ENCODE measurements at places on chromosomes 2 and 18.

- DNase-seq, result peak; percentile 76
Measured at GRCh38 chr2:67840460-67841068, 222.2 kb downstream of the C1D start.

- no peak for DNase-seq
Measured at GRCh38 chr2:237471438-237472186, 15.4 kb upstream of the MLPH start.

DNA sequence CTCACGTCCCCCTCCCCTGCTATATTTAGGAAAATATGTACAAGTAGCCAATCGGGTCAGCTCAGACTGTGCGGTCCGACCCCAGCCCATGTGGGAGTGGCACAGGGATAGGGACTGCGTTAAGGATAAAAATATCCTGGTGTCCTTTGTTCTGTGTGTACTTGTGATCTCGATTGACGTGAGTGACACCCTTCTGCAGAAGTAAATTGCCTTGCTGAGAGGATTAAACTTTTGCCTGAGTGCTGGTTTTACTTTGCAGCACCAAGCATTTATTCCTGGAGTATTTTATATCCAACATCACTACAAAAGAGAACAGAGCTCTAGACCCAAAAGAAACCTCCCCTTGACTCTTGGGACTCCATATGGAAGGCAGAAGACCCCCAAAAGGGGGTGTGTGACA lies 28.0 kb upstream of the RALBP1 start:
- no peak for DNase-seq

- DNase-seq, result no peak
Measured at GRCh38 chr18:54647176-54647575, 56.1 kb downstream of the DYNAP start.

DNA sequence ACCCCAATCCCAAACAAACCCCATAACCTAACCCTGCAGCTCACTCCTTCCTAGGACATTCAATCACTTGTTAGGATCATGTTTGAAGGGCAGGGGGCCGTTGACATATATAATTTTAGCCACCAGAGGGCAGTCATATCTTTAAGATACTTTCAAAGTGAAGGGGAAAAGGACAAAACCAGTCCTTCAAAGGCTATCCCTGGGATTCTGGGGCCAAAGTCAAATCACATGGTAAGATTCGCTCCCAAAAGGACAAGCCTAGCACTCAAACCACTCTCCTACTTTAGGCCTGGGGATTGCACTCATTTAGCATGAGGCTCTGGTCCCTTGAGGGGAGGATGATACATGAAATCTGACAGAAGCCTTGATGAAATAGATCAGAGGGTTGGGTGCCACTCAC lies 44.6 kb downstream of the HAUS1 start:
- peak; percentile 29 for DNase-seq

DNA sequence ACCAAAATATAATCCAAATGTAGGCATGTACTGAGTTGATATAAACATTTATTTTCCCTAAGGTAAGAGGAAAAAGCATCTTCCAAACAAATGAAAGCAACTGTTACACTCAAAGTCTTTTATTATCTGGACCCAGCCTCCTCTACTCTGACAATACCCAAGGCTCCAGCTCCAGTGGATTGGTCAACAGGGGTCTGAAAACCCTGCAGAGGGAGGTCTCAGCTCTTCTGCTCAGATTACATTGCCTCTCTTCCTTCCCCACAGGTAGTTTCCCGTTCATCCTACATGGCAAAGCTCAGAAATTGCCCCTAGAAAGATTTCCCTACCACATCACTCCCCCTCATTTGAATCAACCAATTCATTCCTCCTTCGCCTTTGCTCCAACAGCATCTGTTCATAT lies 457.0 kb downstream of the METTL4 start:
- no peak for DNase-seq

DNA sequence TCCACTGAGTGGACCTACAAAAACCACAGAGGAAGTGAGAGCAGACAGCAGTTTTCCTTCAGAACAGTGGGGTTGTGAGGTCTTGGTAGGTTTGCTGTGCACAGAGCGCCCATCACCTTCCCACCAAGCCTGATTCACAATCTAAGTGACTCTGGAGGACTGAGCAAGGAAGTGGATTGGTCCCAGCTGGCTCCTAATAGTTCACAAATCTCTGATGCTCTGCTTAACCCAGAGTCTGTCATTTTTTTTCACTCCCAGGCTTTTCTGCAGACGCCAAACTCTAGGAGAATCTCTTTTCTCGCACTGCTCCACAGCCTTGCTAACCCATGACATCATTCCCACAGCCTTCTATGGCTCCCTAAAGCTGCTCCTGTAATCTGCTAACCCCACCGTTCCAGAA lies 280.4 kb downstream of the C1D start:
- no peak for DNase-seq

- no peak for DNase-seq
Measured at GRCh38 chr2:195047955-195048354, 609.1 kb upstream of the SLC39A10 start.

DNA sequence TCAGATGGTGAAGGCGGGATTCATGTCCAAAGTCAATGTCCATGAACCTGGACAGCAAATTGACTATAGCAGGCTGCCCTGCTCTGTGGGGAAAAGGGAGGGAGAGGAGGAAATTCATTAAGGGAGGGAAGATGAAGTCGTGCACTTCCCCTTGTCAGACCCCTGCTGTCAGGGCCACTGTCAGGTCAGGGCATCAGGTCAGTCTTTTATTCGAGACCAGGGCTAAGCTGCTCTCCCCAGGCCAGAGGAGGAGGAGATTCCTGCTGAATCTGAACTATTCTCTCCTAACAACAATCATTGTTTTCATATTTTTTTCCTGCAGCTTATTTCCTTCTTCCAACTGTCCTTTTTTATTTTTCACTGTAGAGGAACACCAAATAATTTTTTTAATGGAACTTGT lies 17.2 kb downstream of the CNDP1 start:
- DNase-seq, result no peak

GRCh38 chr2:118945881-118946280 lies 3.9 kb downstream of the MARCO start:
- no peak for DNase-seq

- DNase-seq, result no peak
Measured at GRCh38 chr2:51781691-51782090, 749.8 kb upstream of the NRXN1 start.

- no peak for DNase-seq
Measured at GRCh38 chr2:233089851-233090250, 29.7 kb downstream of the INPP5D start.

- DNase-seq, result peak; percentile 55
Measured at GRCh38 chr2:85064927-85065577, 68.1 kb upstream of the TCF7L1 start.

GRCh38 chr2:65081232-65081685 lies 25.0 kb downstream of the CEP68 start:
- DNase-seq, result no peak

GRCh38 chr2:238632181-238633060 lies 205.7 kb downstream of the ASB1 start:
- DNase-seq, result no peak

GRCh38 chr2:191995285-191995684 lies 148.4 kb upstream of the CAVIN2 start:
- DNase-seq, result no peak

GRCh38 chr18:73861771-73862170 lies 285.9 kb downstream of the FBXO15 start:
- no peak for DNase-seq

GRCh38 chr2:227415538-227416424 lies 28.0 kb upstream of the SCYGR1 start:
- DNase-seq, result peak; percentile 30

- DNase-seq, result no peak
Measured at GRCh38 chr2:112019569-112019982, 35.5 kb upstream of the TMEM87B start.

GRCh38 chr18:50973367-50974126 lies 5.7 kb downstream of the ELAC1 start:
- no peak for DNase-seq

DNA sequence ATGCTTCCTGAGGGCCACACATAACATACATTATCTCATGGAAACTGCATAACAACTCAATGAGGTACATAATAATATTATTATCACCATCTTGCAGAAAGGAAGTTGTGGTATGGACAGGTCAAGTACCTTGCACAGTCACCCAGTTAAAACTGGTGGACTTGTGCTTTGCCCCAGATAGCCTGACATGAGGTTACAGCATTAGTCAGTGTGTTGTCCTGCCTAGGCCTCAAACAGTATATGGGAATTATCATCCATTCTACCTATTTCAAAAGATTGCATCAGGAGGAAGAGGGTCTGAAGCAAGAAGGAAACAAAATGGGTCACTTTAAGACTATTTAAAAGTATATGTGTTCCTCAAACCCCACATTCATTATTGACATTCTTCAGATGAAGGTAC lies 5.4 kb upstream of the ANTXR1 start:
- DNase-seq, result no peak

DNA sequence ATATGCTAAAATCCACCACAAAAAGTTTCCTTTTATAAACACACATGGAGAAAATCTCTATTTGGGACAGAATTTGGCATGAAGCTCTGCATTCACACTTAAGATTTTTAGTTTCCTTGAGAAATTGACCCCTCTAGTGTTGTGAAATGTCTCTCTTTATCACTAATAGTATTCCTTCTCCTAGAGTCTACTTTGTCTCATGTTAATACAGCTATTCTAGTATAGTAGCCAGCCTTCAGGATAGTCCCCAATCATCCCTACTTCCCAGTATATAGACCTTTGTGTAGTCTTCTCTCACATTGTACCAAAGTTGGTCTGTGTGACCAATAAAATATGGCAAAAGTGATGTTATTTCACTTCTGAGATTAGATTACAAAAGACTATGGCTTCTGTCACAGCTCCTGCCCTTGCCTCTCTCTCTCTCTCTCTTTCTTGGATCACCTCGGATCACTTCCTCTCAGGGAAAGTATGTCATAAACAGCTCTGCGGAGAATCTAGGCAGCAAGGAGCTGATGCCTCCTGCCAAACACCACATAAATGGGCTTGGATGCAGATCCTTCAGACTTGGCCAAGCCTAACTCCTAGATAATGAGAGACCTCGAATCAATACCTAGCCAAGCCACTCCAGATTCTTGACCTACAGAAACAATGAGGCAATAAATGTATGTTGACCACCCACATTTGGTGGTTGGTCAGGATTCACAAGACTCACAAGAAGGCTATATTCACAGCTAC lies 59.7 kb upstream of the NABP1 start:
- peak; percentile 33 for DNase-seq

DNA sequence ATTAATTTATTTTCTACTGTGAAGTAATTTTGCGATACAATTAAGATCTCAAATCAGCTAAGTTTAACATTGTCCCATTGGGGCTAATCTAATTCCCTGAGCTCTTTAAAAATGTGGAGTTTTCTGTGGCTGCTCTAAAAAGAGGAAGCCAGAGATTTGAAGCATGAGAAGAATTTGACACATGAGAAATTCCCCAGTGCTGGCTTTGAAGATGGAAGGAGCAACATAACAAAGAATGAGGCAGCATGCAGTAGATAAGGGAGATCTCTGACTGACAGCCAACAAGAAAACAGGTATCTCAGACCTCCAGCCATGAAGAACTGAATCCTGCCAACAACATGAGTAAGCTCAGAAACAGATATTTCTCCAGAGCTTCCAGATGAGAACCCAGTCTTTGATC lies 308.4 kb downstream of the ZNF804A start:
- DNase-seq, result no peak

GRCh38 chr2:8255448-8255800 lies 426.4 kb upstream of the ID2 start:
- DNase-seq, result no peak

GRCh38 chr18:58604311-58604710 lies 24.6 kb downstream of the ALPK2 start:
- DNase-seq, result no peak

GRCh38 chr2:120936476-120937334 lies 201.0 kb downstream of the GLI2 start:
- no peak for DNase-seq

DNA sequence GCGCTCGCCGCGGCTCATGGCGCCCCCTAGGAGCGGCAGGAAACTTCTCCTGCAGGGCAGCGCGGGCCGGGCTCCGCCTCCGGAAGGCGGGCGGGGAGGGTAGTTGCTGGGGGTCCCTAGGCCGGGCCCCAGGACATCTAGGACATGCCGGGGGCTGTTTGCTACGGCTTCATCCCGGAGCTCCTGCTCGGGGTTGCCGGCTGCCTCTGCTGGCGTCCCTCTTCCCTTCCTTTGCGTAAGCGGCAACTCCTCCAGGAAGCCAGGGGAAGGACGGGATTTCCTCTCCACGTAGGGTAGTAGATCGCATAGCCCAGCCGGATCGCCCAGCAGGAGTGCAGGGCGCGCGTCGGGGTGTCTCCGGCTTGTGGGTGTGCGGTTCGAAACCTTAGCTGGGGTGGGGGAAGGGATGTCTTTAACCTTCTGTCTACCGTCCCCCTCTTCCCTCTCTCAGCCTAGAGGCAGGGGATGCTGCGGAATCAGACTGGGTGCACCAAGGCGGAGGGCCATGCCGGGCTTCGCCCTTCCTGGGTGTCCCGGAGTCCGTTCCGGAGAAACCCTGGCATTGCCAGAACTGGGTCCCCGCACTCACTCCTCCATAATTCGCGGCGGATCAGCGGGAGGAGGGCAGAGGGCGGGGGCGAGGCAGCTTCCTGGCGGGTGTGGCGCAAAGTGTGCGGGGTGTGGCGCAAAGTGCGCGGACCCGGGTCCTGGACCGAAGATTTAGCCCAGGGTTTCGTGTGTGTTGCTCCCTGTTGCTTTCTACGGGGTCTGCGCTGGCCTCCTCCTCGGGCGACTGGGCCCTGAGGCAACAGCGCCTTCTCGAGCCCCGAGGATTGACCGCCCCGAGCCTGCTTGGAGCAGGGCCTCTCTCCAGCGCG lies 12.2 kb upstream of the SKOR2 start:
- DNase-seq, result no peak

DNA sequence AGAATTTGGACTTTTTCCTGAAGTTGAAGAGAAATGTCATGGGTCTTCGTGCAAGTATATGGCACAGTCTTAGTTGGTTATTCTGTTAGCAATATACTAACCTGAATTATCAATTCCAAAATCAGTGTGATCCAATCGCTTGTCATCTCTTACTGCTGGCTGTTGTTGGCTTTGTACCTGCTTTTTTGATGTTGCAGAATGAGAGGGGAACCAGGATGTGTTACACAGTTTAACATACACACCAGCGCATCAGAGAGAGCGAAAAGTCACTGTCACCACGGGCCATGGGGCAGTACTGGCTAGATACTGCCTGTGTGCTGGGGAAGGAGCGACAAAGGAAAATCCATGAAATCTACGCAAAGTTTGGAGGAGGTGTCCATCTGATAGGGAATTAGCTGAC lies 59.3 kb upstream of the SPP2 start:
- no peak for DNase-seq
